ENCODE measurements at places on chromosomes 1 and 21.
A peak's percentile ranks its signal among the peaks of the same experiment; 100 is the strongest.

DNA sequence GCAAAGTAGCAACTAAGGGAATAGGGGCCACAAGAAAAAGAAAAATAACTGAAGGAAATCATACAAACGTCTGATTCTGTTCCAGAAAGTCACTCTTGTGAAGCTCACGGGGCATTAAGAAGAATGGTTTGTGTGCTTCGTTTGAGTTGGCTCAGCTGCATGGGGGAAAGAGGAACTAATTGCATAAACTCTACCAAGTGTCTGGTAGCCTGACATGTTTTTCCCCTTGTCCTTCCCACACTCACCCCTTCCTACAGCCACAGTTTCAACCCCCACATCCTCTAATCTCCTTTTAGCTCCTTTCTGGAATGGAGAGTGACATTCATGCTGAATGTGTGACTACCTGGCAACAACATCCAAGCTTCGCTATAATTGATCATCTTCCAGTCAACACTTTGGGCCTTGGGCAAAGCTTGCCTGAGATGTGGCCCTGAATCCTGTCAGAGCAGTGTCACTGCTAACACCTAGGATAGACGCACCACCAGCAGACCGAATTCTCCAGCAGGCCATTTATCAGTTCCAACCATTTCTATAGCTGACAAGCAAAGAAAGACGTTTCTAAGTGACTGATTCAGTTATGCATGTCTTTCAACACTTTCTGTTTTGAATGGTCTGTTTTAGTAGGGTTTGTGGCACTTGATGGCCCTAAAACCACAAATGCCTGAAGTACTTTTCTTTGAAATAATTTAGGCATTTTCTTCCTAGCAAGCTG, 439.6 kb downstream of the TTLL7 start:
- DNase-seq, result no peak

- peak; percentile 71 for DNase-seq
These were observed 11.2 kb upstream of the HJV start for GRCh38 chr1:146032631-146033219.

- no peak for DNase-seq
These were observed 177.7 kb downstream of the TRABD2B start for GRCh38 chr1:47819574-47819888.

GRCh38 chr1:97308131-97308530, 586.5 kb downstream of the PTBP2 start:
- no peak for DNase-seq

DNA sequence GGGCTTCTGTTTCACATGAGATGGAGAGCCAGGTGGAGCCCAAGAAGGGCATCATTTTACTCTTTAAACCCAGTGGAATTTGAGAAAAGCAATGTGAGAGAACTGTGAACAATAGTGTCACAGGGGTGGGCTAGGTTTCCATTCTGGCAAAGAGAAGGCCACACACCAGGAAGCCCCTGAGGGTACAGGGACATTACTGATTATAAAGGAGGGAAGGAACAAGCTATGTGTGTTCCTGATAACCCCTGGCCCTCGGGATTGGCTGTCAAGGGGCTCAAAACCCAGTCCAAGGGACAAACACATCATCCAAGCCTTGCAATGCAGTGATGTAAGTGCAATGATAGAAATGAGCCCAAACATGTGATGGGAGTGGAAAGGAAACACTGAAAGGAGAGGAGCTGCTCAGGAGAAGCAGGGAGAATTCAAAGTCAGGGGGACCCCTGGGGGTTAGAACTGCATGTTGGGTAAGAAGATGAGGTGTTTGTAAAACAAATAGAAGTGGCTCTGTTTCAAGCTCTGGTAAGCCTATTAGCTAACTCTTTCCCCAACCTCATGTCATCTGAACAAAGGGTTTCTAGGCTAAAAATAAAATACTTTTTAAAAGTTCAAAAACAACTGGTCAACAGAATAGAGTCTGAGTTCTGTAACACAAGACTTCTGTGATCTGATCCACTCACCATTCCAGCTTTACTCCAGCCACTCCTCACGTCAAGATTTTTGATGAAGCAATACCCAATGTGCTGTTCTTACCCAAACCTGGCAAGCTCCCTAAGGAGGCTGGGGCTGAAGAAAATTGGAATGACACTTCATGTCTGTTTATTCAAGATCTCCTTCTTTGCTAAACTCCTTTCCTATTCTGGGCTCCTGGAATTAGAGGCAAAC, 51.1 kb upstream of the IL12RB2 start:
- DNase-seq, result no peak

- DNase-seq, result no peak
These were observed 105.8 kb upstream of the RAB4A start for GRCh38 chr1:229164836-229165735.

- DNase-seq, result peak; percentile 40
These were observed 68.3 kb upstream of the SIM2 start for GRCh38 chr21:36630485-36631206.

DNA sequence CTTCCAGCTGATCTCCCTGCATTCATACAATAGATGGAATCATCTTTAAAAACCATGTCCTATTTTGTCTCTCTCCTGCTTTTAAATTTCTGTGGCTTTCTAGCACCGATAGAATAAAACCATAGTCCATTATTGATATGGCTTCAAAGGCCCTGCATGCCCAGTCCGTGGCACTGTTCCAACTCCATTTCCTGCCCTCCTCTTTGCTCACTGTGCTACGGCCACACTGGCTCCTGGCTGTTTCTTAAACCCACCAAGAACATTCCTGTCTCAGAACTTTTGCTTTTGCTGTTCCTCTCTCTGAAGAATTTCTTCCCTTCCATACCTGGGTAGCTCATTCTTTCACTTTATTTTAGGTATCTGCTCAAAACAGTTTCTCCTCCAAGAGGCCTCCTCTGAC, 7.2 kb downstream of the SLAMF1 start:
- no peak for DNase-seq

- DNase-seq, result no peak
These were observed 64.7 kb upstream of the FGGY start for GRCh38 chr1:59232216-59232615.

GRCh38 chr1:162117039-162117774, 47.7 kb downstream of the NOS1AP start:
- DNase-seq, result no peak

- DNase-seq, result no peak
These were observed 94.4 kb downstream of the SLC35F3 start for GRCh38 chr1:233998891-233999290.

DNA sequence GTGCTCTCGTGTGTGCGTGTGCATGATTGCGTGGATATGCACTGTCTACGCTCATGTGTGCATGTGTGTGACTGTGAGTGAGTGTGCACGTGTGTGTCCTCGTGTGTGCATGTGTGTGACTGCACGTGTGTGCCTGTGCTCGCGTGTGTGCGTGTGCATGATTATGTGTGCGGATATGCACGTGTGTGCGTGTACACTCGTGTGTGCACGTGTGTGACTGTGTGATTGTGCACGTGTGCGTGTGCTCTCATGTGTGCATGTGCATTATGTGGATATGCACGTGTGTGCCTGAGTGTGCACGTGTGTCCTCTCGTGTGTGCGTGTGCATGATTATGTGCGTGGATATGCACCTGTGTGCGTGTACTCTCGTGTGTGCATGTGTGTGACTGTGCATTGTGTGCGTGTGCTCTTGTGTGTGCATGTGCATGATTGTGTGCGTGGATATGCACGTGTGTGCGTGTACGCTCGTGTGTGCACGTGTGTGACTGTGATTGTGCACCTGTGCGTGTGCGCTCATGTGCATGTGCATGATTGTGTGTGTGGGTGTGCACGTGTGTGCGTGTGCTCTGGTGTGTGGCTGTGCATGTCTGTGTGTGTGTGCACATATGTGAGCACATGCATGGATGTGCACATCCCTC, 2.2 kb downstream of the MMEL1 start:
- no peak for DNase-seq

DNA sequence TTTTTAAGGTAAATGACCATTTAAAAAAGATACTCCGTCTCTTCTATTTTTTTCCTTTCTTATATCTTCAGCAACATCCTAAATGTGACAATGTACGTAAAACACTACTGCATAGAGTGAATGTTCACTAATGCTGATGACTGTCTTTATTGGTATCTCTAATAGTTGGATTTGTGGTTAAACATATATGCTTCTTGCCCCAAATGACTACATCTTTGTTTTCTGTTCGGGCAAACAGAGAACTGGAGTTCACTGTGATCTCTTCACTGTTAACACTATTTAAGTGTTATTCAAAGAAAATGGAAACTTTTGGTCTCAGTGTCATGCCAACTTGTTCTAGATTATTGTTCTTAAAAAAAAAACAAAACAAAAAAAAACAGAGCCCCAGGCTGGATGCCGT, 109.4 kb downstream of the KIF26B start:
- no peak for DNase-seq

GRCh38 chr1:2232916-2233438, 4.9 kb downstream of the SKI start:
- DNase-seq, result peak; percentile 18

- DNase-seq, result no peak
These were observed 35.4 kb upstream of the COL24A1 start for GRCh38 chr1:86191958-86192357.

GRCh38 chr1:108719656-108720435, 7.1 kb downstream of the FNDC7 start:
- no peak for DNase-seq

GRCh38 chr21:28459193-28459592, 533.5 kb downstream of the LTN1 start:
- no peak for DNase-seq

GRCh38 chr1:113783254-113784103, 24.2 kb upstream of the PHTF1 start:
- DNase-seq, result peak; percentile 79

DNA sequence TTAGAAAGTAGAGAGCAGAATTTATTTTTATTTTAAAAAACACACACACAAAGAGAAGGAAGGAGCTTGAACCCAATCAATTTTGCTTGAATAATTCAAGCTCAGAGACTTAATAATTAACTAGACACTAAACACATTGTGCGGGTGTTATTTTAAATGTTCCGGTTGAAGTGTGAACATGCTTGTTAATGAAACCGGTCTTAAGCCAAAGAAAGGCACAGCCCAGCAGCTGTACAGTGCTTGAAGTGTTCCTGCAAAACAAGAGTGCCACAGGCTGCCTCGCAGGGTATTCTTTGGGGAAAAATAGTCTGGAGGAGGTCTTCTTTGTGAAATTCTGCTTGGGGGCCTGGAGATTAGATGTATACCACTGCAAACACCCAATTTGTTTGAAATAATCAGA, 2.2 kb upstream of the CDC42BPA start:
- DNase-seq, result no peak

DNA sequence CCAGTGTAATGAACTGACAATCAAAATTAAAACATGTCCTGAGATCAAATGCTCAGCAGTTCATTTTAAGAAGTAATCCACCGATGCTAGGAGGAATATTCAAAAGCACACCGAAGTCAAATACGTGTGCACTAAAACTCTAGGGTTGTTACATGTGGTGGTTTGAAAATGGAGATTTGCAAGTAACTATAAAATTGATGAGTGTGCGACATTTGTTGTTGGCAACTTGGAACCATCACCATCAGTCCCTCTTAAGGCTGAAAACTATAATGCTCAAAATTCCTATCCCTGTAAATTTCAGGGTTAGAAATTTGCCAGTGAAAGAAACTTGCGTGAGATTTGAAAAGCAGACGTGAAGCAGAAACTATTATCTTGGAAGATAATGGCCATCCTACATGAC, 13.3 kb upstream of the SGIP1 start:
- no peak for DNase-seq

- DNase-seq, result no peak
These were observed 134.4 kb downstream of the LEPR start for GRCh38 chr1:65554829-65555228.

DNA sequence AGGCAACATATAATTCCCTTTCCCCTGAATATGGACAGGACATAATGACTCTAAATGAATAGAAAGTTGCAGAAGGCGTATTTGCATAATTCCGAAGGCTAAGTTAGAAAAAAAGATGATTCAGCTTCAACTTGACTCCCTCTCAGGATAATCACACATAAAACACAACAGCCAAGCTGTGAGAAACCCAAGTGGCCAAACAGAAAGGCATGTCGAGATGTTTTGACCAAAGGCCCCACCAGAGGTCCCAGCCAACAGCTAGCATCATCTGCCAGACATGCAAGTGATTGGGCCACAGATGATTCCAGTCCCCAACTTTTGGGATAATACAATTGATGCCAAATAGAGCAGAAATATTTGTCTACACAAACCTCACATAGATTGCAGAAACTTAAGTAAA, 444.9 kb downstream of the LTN1 start:
- no peak for DNase-seq

GRCh38 chr21:28639737-28640136, 352.9 kb downstream of the LTN1 start:
- no peak for DNase-seq
